Right hindlimb (tissue), 1 donor: ENCODE measurements at places on chromosomes 3 and 15.

DNA sequence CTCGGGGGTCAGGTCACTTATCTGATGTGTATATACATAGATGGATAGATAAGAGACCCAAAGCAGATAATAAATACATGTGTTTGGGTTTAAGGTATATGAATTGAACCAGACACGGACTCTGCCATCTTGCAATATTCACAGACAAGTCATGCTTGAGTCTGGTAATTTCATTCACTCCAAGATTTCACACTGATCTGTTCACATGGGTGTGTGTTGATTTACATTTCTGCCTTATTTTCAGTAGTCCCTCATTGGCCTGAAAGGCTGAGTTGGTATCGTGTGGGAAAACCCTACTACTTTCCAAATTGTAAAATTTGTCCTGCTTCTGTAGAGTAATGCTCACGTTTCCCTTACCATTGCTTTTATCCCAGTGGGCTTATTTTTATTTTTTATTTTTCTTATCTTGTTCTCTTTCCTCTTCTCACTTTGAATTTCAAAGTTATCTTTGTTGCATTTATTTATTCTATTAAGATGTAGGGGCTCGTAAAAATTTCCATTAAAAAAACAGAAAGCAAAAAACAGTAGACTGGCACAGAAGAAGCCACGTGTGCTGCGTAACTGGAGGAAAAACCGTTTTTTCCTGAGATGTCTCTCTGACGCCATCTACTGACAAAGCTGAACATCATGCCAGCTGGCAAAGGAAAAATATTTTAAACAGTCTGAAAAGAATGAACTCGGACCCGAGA is 10.8 kb upstream of the MFSD1 start:
- DNase-seq = peak; percentile 49

GRCh38 chr3:131730581-131730980 is 227.8 kb upstream of the MRPL3 start:
- no peak for DNase-seq

GRCh38 chr3:122629763-122630162 is 50.9 kb upstream of the PARP14 start:
- no peak for DNase-seq

DNA sequence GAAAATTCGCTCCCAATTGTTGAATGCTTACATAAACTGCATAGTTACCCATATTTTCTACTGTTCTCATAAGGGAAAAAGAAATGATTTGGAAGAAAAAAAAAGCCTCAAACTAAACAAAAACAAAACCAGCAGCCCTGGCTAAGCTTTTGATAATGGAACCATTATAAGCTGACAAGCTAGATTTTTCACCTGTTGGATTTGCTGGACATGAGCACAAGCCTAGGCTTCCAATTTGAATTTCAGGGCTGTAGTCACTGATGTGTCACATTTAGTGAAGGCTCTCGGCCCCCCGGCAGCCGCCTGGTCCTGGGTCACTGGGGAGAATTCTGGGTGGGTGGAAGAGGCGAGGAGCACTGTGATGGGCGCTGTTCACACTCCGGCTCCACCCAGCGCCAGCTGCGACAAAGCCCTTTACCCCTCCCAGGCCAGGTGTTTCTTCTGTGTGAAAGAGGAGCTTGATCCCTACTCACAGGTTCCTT is 4.6 kb downstream of the FBXL22 start:
- DNase-seq = no peak

- DNase-seq = peak; percentile 39
These were observed 44.1 kb downstream of the LIPC start for GRCh38 chr15:58475573-58476524.
